ENCODE measurements at places on chromosomes 7 and 10. TPM values are rescaled to one million over a fixed set of nuclear protein-coding genes. Genes with fewer than 3 reads are reported as not detected.

The NEUROD6 gene
- 0.02 TPM for polyA plus RNA-seq

The SNX10 gene
- polyA plus RNA-seq: 15.9 TPM

The NPS gene
- not detected for polyA plus RNA-seq

The IFIT2 gene
- polyA plus RNA-seq: 16.0 TPM

The SMNDC1 gene
- 23.7 TPM for polyA plus RNA-seq

The ENTPD7 gene
- 1.4 TPM for polyA plus RNA-seq

The ZCCHC24 gene
- polyA plus RNA-seq: 5.4 TPM

The AS3MT gene
- 6.4 TPM for polyA plus RNA-seq

The SFRP4 gene
- polyA plus RNA-seq: 0.98 TPM

The AKR1C8 gene
- 0.09 TPM for polyA plus RNA-seq

The FGF8 gene
- polyA plus RNA-seq: not detected

The LIPJ gene
- 0.66 TPM for polyA plus RNA-seq

The SAMD9L gene
- 20.3 TPM for polyA plus RNA-seq

The PDE6C gene
- 0.18 TPM for polyA plus RNA-seq

The ZNF485 gene
- polyA plus RNA-seq: 3.3 TPM

The PLOD3 gene
- 32.0 TPM for polyA plus RNA-seq

The TUBAL3 gene
- polyA plus RNA-seq: 0.46 TPM

The RPEL1 gene
- 0.02 TPM for polyA plus RNA-seq

The AOC1 gene
- polyA plus RNA-seq: 3.5 TPM

The DGKI gene
- 0.14 TPM for polyA plus RNA-seq

The TFR2 gene
- 1.0 TPM for polyA plus RNA-seq

The TRPV5 gene
- 0.02 TPM for polyA plus RNA-seq

The ITGB8 gene
- polyA plus RNA-seq: 2.6 TPM

All from thymus (tissue), 14 donors.